NCI-H524 treated with DMSO at 0.1 percent for 48 hours (cell line): ENCODE measurements at places on chromosomes 2 and 18.

GRCh38 chr2:165898381-165898780 lies 55.2 kb downstream of the TTC21B start:
- DNase-seq = no peak

DNA sequence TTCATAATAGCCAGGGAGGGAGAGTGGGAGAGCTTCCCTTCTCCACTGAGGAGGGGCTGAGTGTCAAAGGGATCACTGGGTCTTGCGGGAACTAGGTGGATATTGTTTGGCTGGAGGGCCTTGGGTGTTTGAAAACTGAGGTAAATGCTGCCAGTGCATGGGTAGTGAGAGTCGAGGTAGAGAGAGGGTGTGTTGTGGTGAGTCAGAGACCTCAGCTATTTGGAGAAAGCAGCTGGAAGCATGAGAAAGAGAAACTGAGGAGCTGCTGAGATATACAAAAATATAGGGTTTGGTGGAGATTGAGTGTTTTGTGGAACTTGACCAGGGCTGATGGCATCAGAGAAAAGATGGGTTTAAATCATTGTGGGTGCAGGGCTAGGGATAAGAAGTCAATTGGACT lies 127.0 kb upstream of the CCDC195 start:
- DNase-seq = no peak

DNA sequence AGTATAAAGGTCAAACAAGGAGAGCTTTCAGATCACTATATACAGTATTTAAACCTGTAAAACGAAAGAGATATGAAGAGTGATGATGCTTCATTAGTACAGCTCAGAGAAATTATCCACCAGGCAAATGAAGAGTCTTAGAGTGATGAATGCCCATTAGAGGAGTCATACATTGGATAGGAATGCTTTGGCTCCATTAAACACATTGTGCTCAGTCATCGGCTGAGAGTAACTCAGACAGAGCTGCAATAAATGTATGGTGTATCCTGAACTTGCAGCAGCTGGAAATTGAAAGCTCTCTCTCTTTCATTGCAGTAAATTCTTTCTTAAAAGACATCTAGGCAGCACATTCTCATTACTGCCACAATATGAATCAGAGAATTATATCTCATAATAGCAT lies 340.8 kb upstream of the SPHKAP start:
- DNase-seq = no peak

DNA sequence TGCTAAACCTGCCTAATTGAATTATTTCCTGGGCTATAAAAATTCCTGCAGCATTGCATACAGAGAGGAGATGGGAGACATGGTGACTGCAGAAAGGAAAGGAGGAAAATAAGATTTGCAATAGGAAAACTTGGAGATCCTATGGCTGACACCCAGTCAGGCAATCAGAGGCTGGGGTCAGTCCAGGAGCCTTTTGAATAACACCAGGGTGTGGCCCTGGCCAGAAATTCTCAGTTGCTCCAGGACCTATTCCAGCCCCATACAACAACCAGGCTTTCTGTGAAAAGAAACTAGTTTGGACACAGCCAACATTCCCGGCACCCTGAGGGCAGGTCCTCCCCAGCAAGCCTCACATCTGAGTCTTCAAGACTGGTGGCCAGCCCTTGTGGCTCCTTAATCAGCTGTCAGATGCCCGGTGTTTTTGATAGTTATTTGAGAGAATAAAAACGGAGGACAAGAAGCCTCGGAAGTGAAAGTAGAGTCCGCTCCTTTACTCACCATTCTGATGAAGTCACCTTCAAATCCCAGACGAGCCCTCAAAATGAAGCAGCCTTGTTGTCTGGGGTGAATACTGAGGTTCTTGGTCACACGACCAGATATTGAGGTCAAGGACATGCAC lies 31.1 kb upstream of the GMCL1 start:
- no peak for DNase-seq

DNA sequence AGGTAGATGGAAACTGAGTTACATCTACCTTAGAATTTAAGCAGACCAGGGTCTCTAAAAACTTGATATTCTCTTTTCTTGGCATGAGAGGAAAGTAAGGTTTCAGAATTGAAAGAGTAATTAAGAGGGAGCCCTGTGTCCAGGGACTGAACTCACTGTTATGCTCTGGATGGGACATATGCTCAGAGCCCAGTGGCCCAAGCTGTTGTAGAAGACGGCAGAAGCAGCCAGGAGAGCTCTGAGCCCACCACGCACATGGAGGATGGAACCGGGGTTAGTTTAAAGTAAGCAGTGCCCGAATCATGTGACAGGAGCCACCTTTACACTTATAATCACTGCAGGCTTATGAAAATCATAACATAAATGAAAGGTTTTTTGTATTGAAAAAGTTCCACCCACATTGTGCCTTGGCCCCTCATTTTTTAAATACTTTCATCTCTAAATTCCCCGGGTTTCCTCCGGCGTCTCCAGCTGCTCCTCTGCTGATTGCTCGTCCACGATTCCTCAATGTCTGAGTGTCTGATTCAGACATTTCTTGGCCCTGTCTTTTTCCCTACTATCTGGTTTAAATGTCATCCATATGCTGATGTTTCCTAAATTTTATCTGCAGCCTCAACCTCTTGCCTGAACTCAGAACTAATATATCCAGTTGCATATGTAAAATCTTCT lies 36.1 kb upstream of the SPTBN1 start:
- no peak for DNase-seq

DNA sequence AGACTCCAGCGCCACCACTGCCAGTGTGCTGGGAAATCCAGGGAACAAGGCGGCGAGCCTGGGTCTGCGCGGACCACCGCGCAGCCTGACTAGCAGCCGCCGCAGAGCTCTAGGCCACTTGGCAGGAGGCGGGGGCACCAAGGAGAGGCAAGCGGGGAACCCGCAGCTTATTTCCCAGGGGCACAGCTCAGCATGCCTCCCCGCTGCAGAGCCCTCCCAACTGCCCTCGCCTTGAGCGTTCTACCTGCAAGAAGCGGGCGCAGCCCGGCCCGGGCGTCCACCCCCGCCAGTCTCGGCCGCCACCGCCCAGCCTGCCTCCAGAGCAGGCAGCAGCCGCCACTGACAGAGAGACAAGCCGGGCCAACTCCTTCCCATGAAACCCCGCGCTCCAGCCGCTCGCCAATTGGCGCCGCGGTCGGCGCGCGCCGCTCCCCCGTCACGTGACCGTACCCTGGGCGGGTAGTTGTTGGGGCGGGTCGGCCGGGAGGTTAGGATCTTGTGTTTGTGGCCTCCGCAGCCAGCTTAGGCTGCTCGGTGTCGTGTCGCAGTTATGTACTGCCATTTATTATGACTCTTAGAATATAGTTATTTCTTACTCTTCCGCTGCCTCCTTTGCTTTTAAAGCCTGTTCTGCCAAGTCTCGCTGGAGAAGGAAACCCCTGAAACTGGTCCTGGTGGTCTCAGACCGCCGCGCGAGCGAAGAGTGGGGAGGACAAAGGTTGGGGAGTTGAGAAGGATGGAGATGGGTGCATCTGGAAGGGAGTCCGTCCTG lies at the start of gene LNPK:
TSS of gene LNPK (minus strand) at position 352 of the 772 bp plus-strand sequence. CDS start 6,683 bp downstream, outside the sequence.
- DNase-seq = peak; percentile 63

GRCh38 chr2:28484835-28485234 lies 11.0 kb upstream of the PLB1 start:
- no peak for DNase-seq

DNA sequence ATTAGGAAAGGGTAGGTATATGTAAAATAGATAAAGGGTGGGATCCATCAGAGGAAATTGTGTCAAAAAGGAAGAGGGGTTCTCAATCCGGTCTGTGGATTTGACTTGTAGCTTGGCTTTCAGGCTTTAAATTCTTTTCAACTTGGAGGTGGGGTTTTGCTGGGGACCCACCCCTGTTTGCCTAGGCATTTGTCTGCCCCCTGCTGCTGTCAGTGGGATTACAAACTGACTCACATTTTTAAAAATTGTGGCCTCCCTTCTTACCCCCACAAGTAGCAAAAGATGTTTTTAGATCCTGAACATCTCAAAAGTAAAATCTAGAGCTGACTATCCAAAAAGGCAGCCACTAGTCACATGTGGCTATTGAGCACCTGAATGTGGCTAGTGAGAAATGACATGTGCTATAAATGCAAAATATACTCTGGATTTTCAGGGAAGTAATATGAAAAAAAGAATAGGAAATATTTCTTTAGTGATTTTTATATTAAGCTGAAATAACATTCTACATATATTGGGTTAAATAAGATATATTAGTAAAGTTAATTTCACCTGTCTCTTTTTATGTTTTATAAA lies 178.9 kb downstream of the GFPT1 start:
- no peak for DNase-seq

- DNase-seq = no peak
These were observed 38.9 kb downstream of the AKAIN1 start for GRCh38 chr18:5158172-5158571.

DNA sequence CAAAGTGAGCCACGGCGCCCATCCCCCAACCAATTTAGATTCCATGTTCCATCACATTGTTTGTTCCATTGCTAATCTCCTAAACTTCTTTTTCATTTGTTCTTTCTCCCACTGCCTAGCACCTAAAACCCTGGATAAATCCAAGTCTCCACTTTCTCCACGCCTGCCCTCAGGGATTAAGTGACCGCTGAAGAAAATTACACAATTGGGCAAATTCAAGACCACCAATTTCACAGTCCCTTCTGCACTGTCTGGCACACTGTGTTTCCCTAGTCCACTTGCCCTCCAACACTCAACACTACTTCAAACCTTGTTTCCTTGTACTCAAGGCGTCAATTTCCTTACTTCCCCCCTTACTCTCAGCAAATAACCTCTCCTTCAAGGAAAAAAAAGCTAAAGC lies 5.1 kb upstream of the UBXN4 start:
- no peak for DNase-seq

GRCh38 chr2:205660521-205661124 lies 21.7 kb upstream of the NRP2 start:
- DNase-seq = no peak
